ENCODE measurements at places on chromosomes 4 and X.

- no peak for DNase-seq
Observed at GRCh38 chrX:147850875-147851274, 60.8 kb upstream of the FMR1 start.

DNA sequence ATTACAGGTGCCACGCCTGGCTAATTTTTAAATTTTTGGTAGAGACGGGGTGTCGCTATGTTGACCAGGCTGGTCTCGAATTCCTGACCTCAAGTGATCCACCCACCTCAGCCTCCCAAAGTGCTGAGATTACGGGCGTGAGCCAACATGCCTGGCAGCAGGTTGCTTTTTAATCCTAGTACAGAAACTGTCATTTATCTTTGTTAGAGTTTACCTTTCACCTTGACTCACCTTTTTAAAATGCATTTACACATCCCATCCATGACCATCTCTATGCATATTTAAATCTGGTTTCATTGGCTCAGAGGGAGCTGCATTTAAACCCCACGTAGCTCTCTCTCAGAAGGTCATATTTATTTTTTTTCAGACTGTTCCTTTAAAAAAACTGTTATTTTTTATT is 31.9 kb downstream of the SLC16A2 start:
- no peak for DNase-seq

GRCh38 chr4:100106982-100107381 is 83.3 kb downstream of the DDIT4L start:
- DNase-seq = no peak

DNA sequence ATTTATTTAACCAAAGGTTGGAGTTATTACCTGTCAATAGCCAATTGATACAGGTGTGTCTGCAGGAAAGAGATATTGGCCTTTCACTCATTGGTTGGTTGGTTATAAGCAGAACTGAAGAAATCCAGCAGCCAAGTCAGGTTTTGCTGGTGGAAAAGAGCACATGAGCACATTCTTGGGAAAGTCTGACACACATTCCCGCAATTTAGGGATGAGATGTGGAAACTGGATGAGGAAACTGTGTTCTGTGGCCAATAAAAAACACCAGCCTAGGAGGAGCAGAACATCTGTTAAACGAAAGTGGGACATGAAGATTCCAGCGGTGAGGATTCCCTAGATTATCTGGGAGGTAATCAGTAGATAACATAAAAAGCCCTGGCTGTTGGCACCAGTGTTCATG is 567.4 kb upstream of the CPEB2 start:
- DNase-seq = no peak

- no peak for DNase-seq
Observed at GRCh38 chrX:49878128-49878833, 1.0 kb upstream of the USP27X start.

DNA sequence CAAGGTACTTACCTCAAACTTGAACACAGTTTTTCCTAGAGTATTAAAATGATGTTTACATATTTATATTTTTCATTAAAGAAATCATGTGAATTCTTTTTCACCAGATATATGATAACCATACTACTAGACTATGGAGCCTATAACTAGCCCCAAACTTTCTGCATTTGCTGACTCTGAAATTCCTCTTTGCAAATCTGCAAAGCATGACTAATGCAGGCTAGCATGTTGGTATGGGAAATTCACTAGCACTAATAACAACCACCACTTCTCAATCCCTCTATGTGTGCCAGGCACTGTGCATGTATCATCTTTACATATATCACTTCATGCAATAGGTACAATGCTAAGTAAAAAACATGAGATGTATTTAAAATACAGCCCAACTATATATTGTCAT is 51.1 kb downstream of the SLC10A7 start:
- DNase-seq = no peak

All from psoas muscle (tissue), 8 donors.